ENCODE measurements at places on chromosomes 12 and 14.

- peak; percentile 9 for ATAC-seq
Measured at GRCh38 chr14:100076133-100076532, 10.9 kb downstream of the EVL start.

DNA sequence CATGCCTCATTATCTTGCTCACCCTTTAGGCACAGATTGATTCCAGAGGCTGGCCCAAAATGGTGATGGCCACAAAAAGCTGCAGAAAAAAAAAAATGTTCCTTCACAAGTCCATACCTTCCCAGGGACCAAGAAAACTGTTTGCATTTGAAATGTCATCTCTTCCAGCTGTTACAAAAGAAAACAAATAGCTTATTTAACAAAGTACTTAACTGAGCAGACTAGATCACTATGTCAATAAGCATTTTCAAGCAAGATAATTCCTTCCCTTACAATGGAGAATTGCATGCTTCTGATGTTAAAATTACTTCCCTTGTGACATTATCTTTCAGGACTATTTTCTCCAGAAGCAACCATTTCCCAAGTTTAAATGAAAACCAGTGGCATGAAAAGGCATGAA is 377.9 kb upstream of the KITLG start:
- ATAC-seq, result no peak

- no peak for ATAC-seq
Measured at GRCh38 chr12:108691998-108692808, 39.1 kb downstream of the CORO1C start.

DNA sequence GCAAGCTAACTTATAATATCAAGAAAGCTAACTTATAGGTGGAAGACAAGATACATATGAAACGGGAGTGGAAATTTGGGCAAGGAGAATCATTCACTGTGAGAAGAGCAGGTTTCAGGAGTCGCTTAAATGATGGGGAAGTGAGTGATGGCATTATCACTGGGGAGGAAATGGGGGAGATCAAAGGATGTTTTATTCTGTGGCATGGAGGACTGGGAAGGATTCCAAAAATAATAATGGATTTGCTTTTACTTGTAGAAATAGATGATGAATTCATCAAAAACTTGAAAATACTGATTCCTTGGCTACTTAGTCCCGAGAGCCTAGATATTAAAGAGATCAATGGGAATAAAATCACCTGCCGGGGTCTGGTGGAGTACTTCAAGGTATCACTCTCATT is 47.8 kb downstream of the SAV1 start:
- ATAC-seq, result no peak
